ENCODE measurements at places on chromosomes 5 and 9. TPM values are rescaled to one million over a fixed set of nuclear protein-coding genes. Genes with fewer than 3 reads are reported as not detected.

The PCA3 gene
- 0.72 TPM for polyA plus RNA-seq

The CDK7 gene
- polyA plus RNA-seq: 22.7 TPM

The ERAP2 gene
- 8.4 TPM for polyA plus RNA-seq

The JAKMIP2 gene
- 1.3 TPM for polyA plus RNA-seq

The LARP1 gene
- polyA plus RNA-seq: 109 TPM

The CCDC192 gene
- polyA plus RNA-seq: 0.88 TPM

The PHF24 gene
- 0.23 TPM for polyA plus RNA-seq

The SPATA31D4 gene
- polyA plus RNA-seq: not detected

The FGFR4 gene
- polyA plus RNA-seq: 195 TPM

The SYK gene
- polyA plus RNA-seq: 5.0 TPM

The NKD2 gene
- polyA plus RNA-seq: 3.6 TPM

The ZNF366 gene
- polyA plus RNA-seq: 4.0 TPM

The PPP3R2 gene
- polyA plus RNA-seq: not detected

The TERT gene
- not detected for polyA plus RNA-seq

DNA sequence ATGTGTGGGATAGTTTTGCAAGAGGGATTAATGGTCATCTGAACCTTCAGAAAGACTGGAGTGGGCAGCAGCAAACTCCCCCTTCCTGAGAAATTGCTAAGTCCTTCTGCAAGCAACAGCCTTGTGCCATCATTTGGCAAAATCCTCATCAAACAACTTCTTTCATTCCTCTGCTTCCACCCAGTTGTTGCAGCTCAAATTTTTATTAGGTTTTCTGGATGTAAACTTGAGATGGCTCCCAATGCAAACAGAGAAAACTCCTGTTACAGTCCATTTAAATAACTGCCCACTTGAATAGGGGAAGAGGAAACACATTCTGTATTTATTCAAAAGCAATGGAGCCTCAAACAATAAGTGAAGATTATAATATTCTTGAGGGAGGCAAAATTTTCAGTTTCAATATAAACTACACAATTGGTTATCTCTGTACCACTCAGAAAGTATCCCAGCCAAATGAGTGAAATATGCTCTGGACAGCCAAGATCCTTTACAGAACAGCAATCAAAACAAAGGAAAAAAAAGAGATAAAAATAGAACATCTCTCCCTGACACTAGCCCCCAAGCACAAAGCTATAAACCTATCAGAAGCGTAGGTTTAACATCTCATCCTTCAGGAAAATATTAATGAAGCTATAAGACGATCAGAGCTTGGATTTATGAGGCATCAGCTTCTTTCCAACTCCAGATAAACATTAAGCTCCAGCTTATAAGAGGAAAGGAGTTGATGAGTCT, 17.3 kb upstream of the DAP start:
- no peak for DNase-seq

GRCh38 chr9:105242557-105242956, 1.9 kb upstream of the SLC44A1 start:
- peak; percentile 42 for DNase-seq

- no peak for DNase-seq
Measured at GRCh38 chr5:174919351-174919750, 195.0 kb downstream of the MSX2 start.

DNA sequence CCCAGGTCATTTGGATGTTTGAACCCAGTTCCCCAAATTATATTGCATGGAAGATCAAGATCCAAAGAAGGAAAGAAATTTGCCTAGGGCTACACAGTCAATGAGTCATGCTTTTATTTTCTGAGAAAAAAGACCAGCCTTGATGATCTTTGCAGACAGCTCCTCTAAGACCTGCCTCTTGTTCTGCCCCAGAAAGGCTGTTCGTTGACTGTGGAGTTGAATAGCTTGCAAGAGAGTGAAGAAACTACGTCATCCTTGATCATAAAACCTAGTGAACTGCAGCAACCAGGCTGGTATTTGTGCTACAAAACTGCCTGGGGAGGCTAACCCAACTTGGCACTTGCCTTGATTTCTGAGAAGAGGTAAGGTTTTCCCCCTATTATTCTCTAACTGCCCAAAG, 263.9 kb downstream of the PAPPA start:
- no peak for DNase-seq

GRCh38 chr9:123928533-123929176, 1.3 kb downstream of the DENND1A start:
- no peak for DNase-seq

GRCh38 chr9:124553738-124554137, 46.5 kb upstream of the NR5A1 start:
- DNase-seq: no peak

GRCh38 chr9:136939996-136940525, 4.5 kb downstream of the FBXW5 start:
- DNase-seq: no peak

GRCh38 chr9:105131981-105132380, 112.5 kb upstream of the SLC44A1 start:
- no peak for DNase-seq

DNA sequence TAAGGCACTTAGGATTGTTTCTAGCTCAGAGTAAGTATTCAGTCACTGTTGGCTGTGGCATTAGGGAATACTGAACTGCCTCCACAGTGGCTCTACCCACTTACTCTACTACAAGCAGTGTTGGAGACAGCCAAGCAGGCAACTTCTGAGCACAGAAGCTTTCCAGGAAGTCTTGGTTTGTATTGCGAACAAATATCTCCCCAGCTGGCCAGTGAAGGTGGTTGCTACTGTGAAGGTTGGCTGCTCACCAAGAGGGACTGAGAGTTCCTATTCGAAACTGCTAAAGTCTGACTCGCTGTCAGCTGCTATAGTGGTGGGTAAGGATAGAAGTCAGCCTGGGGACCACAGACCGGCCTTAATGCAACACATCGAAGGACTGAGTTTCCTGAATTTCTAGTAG, 319.1 kb downstream of the KIF4B start:
- DNase-seq: no peak

DNA sequence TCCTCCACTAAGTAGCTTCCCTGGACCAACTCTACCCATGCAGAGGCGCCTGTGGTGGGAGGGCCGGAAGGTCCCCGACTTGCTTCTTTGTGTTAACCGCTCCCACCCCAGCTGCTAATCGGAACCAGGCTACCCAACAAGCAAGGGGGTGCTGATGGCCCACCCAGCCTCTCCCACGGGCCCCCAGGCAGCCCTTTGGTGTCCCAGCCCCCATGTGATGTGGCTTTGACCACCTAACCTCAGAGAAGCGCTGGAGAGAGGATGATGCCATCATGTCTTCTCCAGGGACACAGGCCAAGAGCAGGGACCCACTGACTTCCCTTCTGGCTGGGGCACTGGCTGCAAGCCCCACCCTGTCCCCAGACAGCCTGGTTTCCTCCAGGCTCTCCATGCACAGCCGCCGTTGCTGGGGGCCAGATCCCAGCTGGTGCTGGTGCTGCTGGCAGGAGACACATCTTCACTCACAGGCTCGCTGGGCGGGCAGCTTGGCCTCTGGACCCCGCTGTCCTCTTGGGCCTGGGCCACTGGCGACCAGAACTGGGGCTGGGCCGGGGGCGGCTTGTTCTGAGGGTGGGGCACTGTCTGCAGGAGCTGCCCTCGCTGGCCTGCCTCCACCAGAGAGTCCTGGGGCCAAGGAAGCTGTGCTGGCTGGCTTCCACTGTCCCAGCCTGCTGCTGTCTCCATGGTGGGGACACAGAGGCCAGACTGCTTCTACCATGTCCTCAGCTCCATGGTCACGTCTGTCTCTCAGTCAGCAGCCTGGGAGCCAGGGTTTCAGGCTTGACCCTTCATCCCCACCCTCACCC, 27.8 kb downstream of the LAMC3 start:
- no peak for DNase-seq

DNA sequence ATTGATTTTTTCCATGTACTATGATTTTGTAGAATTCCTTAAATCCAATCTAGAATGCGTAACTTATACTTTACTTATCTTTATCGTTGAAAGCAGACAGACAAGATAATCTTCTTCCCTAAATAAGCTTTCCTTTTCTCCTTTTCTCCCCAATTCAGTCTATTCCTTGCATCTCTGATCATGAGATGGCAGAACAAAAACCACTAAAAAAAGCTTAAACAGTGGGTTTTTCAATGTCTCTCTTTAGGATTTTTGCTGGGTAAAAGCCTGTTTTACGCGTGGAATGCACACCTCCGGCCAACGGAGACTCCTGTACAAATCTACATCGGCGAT, 755 bp downstream of the CDKN2B start:
- no peak for DNase-seq

- DNase-seq: no peak
Measured at GRCh38 chr9:36191290-36191645, 547 bp downstream of the CLTA start.

DNA sequence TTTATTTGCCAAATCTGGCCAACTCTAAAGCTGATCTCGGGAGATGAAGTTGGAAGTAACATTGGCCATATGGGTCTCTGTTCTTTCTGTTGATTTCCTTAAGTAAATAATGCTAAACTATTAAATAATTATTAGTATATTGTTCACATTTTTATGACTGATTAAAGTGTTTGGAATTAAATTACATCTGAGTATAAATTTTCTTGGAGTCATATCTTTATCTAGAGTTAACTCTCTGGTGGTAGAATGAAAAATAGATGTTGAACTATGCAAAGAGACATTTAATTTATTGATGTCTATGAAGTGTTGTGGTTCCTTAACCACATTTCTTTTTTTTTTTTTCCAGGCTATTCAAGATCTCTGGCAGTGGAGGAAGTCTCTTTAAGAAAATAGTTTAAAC, 9.3 kb upstream of the FGF18 start:
- DNase-seq: no peak

DNA sequence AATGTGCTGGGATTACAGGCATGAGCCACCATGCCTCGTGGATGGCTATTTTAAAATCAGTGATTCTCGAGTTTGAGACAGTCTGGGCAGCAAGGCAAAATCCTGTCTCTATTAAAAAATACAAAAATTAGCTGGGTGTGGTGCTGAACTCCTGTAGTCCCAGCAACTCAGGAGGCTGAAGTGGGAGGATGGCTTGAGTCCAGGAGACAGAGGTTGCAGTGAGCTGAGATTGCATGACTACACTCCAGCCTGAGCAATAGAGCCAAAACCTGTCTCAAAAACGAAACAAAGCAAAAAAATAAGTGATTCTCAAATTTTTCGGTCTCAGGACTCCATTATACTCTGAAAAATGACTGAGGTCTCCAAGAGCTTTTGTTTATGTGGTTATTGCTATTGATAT, 47.9 kb upstream of the HSPA9 start:
- peak; percentile 31 for DNase-seq

DNA sequence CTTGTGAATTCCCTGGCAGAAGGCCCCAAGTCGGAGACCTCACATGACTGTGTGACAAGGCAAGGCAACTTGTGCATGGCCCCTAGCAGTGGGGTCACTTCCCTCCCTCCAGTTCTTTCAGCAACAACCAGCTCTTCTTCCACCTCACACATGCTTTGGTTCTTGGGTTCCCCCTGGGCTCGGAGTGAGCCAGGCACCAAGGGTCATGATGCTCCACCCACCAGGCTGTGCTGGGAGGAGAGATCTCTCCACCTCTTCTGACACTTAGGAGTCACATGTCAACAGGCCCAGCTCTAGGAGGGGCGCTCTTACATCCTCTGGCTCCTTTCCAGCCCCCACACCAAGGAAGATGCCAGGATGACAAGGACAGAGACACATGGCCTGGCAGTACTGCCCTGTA, 56.7 kb downstream of the CDH6 start:
- no peak for DNase-seq

GRCh38 chr9:36637491-36638270, 65.0 kb downstream of the MELK start:
- DNase-seq: no peak

DNA sequence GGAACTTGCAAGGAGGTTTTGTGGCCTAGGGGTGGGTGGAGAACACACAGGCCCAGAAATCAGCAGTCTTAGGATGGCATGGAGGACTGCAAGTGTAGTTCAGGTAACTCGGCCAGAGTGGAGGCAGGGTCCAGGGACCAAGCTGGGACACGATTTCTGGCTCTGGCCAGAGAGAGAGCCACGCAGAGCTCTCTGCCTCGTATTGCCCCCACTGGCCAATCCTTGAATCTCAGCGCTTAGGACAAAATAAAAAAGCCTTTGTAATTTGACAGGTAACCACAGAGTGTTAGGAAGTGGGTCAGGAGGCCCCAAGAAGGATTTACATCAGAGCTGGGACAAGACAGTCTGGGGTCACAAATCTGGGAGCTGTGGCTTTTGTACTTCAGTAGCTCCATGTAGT, 11.7 kb downstream of the MAP3K1 start:
- DNase-seq: no peak

- DNase-seq: no peak
Measured at GRCh38 chr5:101163088-101163487, 260.0 kb upstream of the ST8SIA4 start.

DNA sequence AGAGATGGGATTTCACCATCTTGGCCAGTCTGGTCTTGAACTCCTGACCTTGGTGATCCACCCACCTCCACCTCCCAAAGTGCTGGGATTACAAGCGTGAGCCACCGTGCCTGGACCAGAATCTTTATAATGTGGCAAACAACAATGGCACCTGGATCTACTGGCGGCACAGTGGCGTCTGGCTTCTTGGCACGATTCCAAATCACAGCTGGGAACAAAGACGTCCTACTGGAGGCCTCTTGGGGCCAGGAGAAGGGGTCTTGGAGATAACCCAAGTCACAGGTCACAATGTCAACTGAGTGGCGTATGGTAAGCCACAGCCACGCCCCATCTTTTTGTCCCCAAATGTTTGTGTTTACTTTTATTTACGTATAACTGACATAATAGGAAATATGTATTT, 77.8 kb upstream of the RAPGEF1 start:
- no peak for DNase-seq

DNA sequence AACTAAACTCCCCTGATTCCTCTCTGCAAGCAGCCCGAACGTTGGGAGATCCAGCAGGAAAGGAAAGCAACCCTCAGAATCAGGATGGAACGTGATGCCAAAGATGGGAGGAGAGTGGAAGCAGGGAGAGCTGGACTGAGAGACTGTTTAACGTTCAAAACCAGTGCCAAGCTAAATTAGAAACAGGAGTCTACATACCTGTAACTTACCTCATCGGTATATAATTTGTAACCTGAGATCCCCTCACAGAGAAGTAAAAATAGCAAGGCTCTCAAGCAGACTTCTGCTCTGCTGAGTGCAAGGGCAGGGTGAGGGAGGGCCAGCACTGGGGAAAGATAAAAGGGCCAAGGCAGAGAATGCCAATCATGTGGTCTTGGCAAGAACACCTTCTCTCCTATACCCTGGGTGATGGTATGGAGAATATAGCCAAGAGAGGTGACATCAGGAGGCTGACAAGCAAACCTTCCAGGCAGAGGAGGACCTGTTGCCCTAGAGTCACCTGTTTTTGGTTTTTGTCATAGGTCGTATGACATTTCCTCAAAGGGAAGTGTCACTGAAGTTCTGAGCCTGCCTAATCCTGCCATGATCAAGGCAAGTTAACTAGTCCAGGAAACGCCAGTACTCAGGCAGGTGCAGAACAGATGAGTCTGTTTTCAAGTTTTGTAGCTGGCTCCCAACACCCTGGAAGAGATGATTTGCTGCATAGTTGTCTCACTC, 472.0 kb downstream of the NFIB start:
- peak; percentile 32 for DNase-seq
